ENCODE measurements at places on chromosomes 7 and 10.

- DNase-seq = no peak
Measured at GRCh38 chr7:12865593-12865992, 178.2 kb downstream of the ARL4A start.

GRCh38 chr10:20871970-20872369, 25.1 kb downstream of the NEBL start:
- no peak for DNase-seq

DNA sequence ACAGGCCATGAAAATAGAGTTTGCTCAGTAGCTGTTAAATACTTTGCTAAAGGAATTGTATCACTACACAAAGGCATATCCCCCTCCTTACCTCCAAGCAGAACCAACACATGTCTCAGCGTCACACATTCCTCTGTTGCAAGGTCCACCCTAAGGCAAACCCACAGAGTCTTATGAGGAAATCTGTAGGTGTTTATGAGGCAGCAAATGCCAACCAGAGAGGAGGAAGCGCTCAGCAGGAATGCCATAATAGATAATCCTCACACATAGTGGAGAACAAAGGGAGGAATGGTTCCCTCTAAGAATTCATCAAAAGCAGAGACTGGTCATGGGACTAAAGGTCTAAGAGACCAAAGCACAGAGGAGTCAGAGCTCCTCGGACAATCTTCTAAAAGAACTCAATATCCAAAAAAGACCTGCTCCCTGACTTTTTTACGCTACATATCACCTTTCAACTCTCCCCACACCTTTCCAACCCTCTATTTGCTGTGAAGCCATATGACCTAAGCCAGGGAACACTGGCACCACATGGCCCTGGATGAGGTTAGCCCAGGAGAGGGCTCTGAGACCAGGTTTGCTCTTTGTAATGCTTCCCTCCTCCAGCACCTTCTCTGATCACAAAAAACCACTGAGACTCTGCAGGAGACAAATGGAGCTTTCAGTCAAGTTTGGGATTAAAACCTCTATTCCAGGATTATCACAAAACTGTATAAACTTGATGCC, 7.3 kb downstream of the SLC25A13 start:
- no peak for DNase-seq

- DNase-seq = no peak
Measured at GRCh38 chr10:126398924-126399323, 10.6 kb upstream of the ADAM12 start.

GRCh38 chr7:130292682-130293257, at the start of gene CPA4:
Gene CPA4 (plus strand): TSS chr7:130293161. CDS start chr7:130293181, 20 bp downstream.
- no peak for DNase-seq

DNA sequence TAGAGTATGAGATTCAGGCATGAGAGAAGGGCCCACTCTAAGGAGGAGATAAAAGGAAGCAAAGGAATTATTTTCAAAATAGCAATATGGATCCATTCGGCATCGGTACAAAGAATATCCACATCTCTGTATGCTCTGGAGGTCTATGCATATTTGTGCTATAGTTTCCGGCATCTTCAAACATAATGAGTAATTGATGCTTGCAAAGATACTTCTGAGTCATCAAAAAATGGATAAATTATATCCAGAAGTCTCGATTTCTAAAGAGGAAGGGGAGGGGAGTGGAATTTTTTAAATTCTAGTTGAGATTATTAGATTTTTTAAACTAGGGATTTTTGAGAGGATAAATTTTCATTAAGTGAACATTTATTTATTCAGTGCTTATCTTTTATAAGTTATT, 72.9 kb upstream of the KIAA1217 start:
- DNase-seq = no peak

GRCh38 chr10:124225467-124226270, 132.3 kb upstream of the CHST15 start:
- no peak for DNase-seq

GRCh38 chr10:72523062-72523461, 102.8 kb downstream of the MICU1 start:
- DNase-seq = no peak

Measured in C1 segment of cervical spinal cord (tissue), 14 donors.